ENCODE measurements at places on chromosomes 11 and 22. TPM values are rescaled to one million over a fixed set of nuclear protein-coding genes. Genes with fewer than 3 reads are reported as not detected.

Gene HEPHL1
- polyA plus RNA-seq: not detected

Gene RPS19BP1
- 147 TPM for polyA plus RNA-seq

Gene LRRC32
- 65.6 TPM for polyA plus RNA-seq

Gene SGSM1
- polyA plus RNA-seq: 2.0 TPM

Gene RASSF10
- 0.71 TPM for polyA plus RNA-seq

Gene FAM111B
- polyA plus RNA-seq: 0.23 TPM

Gene MRGPRX4
- not detected for polyA plus RNA-seq

Gene SCARF2
- 16.8 TPM for polyA plus RNA-seq

Gene MN1
- 5.1 TPM for polyA plus RNA-seq

Gene LRP4
- polyA plus RNA-seq: 2.4 TPM

Gene MMP13
- polyA plus RNA-seq: 0.04 TPM

Gene DGAT2
- 19.4 TPM for polyA plus RNA-seq

Gene TMEM151A
- 0.15 TPM for polyA plus RNA-seq

Gene OPCML
- 0.06 TPM for polyA plus RNA-seq

Gene POU2F3
- polyA plus RNA-seq: 0.44 TPM

Gene OR8D4
- not detected for polyA plus RNA-seq

Gene ART5
- polyA plus RNA-seq: 0.67 TPM

Gene ELMOD1
- polyA plus RNA-seq: 0.14 TPM

Gene ZNF214
- 2.8 TPM for polyA plus RNA-seq

Gene APOL1
- 71.5 TPM for polyA plus RNA-seq

Gene LRRC74B
- polyA plus RNA-seq: not detected

Gene TYR
- polyA plus RNA-seq: not detected

Gene EFEMP2
- polyA plus RNA-seq: 120 TPM

Gene EXPH5
- polyA plus RNA-seq: 0.33 TPM

Gene MIEF1
- 18.4 TPM for polyA plus RNA-seq

Gene PHRF1
- polyA plus RNA-seq: 21.1 TPM

Gene CRYAB
- 231 TPM for polyA plus RNA-seq

Gene TSPAN32
- polyA plus RNA-seq: 1.7 TPM

Gene MAPK8IP1
- polyA plus RNA-seq: 11.0 TPM

Gene RAC2
- polyA plus RNA-seq: 17.4 TPM

Gene VPREB1
- polyA plus RNA-seq: not detected

Gene OR8D1
- polyA plus RNA-seq: not detected

Gene ANKK1
- 0.32 TPM for polyA plus RNA-seq

Gene CCDC88B
- polyA plus RNA-seq: 10.2 TPM

Gene OR52B6
- polyA plus RNA-seq: not detected

Gene PNPLA5
- polyA plus RNA-seq: not detected

Gene CDCA5
- 1.2 TPM for polyA plus RNA-seq

Gene SCGB1D2
- polyA plus RNA-seq: not detected

Gene ASRGL1
- polyA plus RNA-seq: 7.0 TPM

Gene OR5B21
- polyA plus RNA-seq: not detected

Gene MPEG1
- 12.8 TPM for polyA plus RNA-seq

Gene YAP1
- 112 TPM for polyA plus RNA-seq

Gene PVALB
- polyA plus RNA-seq: 2.7 TPM

Gene HBG1
- polyA plus RNA-seq: not detected

Gene GGTLC3
- polyA plus RNA-seq: not detected

Gene GDPD4
- not detected for polyA plus RNA-seq

Gene F2
- polyA plus RNA-seq: 0.84 TPM

Gene SERHL2
- 4.3 TPM for polyA plus RNA-seq

Gene OR4C45
- polyA plus RNA-seq: not detected

Gene TMEM80
- 36.8 TPM for polyA plus RNA-seq

Gene SLC22A6
- not detected for polyA plus RNA-seq
